ENCODE measurements at places on chromosomes 2 and 18.
A peak's percentile ranks its signal among the peaks of the same experiment; 100 is the strongest.

- DNase-seq = no peak
Measured at GRCh38 chr18:60197671-60198462, 174.7 kb downstream of the MC4R start.

- peak; percentile 39 for DNase-seq
Measured at GRCh38 chr2:20108655-20109396, 57.4 kb upstream of the LAPTM4A start.

DNA sequence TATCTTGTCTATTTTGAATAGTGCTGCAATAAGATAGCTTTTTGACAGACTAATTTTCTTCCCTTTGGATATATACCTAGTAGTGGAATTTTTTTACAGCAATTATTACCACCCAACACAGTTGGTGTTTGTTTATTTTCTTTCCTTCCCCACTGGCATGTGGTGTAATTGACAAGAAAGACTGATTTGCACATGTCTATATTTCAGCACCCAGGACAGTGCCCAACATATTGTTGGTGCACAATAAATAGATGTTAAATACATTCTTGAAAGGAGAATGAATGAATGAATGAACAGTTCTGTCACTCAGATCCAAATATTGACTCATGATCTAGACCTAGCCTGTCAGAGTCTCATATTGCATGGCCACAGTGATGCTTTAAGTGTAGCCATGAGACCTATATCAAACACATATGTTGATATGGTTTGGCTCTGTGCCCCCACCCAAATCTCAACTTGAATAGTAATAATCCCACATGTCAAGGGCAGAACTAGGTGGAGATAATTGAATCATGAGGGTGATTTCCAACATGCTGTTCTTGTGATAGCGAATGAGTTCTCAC is 538.2 kb downstream of the NYAP2 start:
- DNase-seq = peak; percentile 18

- DNase-seq = peak; percentile 29
Measured at GRCh38 chr2:238771218-238771617, 76.7 kb upstream of the TWIST2 start.

DNA sequence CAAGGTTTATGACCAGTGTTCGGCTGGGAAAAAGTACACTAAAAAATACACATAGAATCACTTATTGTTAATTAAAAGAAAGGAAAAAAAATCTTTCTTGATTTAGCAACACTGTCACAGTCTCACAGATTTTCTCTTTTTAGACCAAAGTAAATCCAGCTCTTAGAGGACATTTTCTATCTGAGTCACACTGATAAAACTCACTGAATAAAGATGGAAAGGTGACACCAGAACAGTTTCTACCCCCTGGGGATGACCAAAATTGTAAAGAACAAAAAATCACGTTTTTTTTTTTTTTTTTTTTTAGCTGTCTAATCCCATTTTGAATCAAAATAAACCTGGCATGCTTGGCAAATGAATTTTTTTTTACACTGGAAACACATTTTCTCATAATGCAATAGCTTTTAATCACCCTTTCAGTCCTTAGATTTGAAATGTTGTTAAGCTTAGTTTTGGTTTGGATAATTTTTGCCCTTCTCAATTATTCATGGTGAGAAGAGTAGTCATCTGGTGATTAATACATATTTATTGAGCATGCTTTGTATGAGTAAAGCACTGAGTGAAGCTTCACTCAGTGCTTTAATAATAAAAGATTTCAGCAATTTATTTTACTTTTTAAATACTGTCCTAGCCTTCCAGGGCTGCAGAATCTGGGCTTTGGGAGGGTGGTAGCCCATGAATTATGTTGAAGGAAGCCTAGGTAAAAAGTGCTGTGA is 886.3 kb downstream of the SLC4A3 start:
- no peak for DNase-seq

GRCh38 chr2:229410264-229410663 is 139.2 kb upstream of the PID1 start:
- DNase-seq = no peak

Data from lung microvascular endothelial cell (primary cell).